ENCODE measurements at places on chromosomes 13 and 19.
A peak's percentile ranks its signal among the peaks of the same experiment; 100 is the strongest.

DNA sequence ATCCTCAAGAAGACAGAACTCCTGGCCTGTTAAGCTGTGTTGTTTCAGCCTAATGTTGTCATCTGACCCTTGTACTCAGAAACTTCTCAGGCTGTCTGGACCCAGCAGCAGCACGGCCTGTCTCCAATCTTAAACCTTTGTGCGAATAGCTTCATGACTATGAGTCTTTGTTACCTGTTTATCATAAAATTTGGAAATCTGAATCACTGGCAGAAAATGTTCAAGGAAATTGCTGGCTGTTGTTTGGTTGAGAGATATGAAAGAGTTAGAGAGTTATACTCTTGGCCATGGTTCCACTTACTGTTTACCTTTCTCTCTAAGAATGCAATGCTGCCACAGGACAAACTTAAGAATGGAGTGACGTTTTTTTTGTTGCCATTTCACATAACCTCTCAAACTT, 59.6 kb downstream of the EFNB2 start:
- DNase-seq = no peak

- DNase-seq = peak; percentile 29
These were observed 314.9 kb downstream of the COG6 start for GRCh38 chr13:39970177-39970846.

- no peak for DNase-seq
These were observed 147.4 kb downstream of the PDS5B start for GRCh38 chr13:32733690-32734089.

DNA sequence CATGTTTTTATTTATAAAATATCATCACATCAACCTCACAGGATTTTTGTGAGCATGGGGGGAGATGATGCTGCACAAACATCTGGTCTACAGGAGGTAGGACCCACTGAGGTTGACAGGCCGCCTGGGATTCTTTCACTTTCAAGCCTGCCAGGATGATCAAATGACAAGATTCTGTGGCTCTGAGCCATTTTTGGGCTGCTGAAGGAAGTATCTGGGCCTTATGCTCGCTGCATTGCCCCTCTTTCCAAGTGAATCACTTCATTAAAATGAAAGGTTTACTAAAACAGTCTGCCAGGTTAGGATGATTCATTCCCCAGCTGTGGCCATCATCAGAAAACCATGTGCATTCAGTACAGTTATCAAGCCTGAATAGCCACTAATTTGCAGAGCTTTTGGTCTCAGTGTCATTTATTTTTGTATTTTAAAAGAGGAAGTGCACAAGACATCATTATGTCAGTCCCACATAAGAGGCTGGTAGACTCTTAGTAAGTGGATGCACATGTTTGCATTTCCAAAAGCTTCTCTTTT, 34.4 kb downstream of the STARD13 start:
- peak; percentile 39 for DNase-seq

DNA sequence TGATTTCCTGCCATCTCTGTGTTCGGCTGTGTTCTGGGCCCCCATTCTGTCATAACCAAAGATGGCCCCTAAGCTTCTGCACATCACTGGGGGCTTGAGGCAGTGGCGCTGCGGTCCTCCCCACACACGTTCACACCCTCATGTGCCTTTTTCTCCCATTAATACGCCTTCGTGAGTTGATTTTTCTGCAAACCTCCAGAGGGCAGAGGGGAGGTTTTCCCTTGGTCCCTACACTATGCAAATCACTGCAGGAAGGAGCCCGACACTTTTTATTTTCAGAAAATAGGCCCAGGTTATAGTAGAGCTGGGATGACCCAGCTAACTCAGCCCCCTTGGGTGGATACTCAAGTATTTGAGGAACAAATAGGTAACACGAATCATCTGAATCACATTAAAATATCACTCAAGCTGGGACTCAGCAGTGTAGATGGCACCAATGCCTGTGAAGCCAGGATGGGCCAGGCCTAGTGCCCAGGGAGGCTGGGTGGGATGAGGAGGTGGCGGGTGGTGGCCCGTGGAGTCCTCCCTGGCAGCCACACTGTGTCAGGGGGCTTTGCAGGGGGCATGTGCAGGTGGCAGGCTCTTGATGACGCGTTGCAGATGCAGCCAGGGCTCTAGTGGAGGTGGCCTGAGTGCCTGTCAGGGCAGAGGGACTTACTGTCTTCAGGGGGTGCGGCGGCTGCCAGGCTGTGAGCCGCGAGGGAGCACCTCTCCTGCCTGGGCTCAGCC, 234.3 kb downstream of the TEX29 start:
- DNase-seq = no peak

DNA sequence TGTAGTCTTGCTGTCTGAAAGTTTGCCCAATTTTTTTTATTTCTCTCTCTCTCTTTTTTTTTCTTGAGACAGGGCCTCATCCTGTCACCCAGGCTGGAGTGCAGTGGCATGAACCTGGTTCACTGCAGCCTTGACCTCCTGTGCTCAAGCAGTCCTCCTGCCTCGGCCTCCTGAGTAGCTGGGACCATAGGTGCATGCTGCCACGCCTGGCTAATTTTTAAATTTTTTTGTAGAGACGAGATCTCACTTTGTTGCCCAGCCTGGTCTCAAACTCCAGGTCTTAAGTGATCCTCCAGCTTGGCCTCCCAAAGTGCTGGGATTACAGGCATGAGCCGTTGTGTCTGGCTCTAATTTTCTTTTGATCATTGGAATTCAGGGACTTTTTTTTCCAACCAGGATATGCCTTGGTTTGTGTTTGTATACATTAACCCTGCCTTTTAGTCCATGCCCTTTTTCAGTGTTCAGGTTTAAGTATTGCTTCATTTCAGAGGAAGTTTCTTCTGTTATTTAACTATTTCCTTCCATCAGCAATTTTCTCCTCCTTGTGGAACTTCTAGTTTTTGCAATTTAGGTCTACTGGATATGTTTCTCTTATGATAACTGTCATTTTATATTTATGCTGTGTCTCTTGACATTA, 201.4 kb downstream of the PCCA start:
- no peak for DNase-seq

- no peak for DNase-seq
These were observed 6.1 kb downstream of the FCGBP start for GRCh38 chr19:39928357-39928725.

GRCh38 chr13:114010401-114011101, 36.7 kb upstream of the C13orf46 start:
- no peak for DNase-seq

DNA sequence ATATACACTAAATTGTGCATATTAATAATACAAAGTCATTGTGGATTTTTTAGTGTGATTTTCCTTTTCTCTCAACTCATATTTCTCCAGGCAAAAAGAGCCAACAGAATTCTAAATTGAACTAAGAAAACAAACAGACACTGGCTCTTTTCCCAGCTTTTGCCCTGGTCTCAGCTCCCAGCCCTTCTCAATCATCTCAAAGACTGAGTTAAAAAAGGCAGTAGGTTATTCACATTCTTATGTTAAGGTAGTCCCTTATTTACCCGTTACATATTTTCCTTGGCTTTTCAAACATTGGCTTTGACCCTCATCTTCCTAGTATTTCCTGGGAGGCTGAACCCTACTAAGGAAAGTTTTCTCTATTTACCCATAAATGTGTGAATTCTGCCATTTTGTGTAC, 753.6 kb downstream of the LIG4 start:
- no peak for DNase-seq

DNA sequence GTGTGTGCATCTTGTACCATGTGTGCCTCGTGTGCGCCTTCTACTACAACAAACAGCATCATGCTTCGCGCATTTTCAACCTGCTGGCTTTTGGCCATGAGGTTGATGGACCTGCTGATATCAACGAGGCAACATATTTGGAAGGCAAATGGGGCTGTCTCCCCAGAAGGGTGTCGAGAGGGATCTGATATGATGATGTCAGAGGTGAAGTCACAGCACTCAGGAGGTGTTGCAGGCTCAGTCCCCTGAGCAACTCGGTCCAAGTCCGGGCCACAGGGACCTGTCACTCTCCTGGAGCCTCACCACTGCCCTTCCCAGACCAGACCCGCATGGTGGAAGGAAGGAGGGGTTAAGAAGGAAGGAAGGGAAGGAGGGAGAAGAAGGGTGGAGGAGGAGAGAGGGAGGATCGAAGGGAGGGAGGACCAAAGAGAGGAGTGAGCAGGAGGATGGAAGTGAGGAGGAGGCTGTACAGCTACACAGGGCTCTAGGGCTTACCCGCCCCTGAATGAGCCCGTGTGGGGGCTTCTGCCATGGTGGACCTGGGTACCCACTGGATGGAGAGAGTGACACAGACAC, 6.7 kb upstream of the C13orf46 start:
- no peak for DNase-seq

GRCh38 chr19:38371081-38371480, 3.3 kb upstream of the PSMD8 start:
- no peak for DNase-seq

- DNase-seq = no peak
These were observed 55.4 kb downstream of the KDM4B start for GRCh38 chr19:5024282-5024681.

DNA sequence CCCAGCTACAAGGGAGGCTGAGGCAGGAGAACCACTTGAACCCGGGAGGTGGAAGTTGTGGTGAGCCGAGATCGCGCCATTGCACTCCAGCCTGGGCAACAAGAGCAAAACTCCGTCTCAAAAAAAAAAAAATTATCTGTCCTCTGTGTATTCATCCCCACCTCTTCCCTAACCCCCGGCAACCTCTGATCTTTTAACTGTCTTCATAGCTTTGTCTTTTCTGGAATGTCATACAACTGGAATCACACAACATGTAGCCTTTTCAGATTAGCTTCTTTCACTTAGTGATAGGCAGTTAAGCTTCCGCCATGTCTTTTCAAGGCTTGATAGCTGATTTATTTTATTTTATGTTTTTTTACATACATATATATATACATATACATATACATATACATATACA, 8.4 kb upstream of the S1PR5 start:
- DNase-seq = no peak

DNA sequence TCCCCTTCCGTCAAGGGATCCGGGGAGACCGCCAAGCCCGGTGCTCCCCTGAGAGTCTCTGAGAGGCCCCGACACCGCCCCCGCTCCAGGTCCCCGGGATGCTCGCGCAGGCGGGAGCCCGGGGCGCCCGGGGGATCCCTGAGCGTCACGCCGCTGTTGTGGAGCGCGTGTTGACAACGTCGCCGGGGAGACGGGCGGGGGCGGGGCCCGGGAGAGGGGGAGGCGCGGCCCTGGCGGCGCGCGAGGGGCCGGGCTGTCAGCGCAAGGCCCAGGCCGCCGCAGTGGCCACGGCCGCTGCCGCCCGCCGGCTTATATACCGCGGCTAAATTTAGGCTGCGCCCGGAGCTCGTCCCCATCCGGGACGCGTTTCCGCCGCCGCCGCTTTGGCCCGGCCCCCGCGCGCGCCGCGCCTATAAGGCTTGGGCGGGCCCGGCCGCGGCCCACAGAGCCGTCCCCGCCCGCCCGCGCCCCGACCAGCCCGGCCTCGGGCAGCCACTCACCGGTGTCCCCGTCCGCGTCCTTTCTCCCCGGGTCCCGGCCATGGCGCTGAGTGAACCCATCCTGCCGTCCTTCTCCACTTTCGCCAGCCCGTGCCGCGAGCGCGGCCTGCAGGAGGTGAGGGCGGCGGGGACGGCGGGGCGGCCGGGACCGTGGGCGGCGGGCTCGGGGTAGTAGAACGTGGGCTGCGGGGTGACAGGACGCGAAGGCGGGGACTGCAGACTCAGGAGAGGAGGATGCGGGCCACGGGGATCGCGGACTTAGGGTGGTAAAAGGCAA, at the start of gene KLF2:
TSS of gene KLF2 (plus strand) at position 443 of the 777 bp plus-strand sequence. CDS start at position 541, 98 bp downstream.
- peak; percentile 86 for DNase-seq

GRCh38 chr19:8655340-8655709, 24.9 kb downstream of the NFILZ start:
- no peak for DNase-seq

DNA sequence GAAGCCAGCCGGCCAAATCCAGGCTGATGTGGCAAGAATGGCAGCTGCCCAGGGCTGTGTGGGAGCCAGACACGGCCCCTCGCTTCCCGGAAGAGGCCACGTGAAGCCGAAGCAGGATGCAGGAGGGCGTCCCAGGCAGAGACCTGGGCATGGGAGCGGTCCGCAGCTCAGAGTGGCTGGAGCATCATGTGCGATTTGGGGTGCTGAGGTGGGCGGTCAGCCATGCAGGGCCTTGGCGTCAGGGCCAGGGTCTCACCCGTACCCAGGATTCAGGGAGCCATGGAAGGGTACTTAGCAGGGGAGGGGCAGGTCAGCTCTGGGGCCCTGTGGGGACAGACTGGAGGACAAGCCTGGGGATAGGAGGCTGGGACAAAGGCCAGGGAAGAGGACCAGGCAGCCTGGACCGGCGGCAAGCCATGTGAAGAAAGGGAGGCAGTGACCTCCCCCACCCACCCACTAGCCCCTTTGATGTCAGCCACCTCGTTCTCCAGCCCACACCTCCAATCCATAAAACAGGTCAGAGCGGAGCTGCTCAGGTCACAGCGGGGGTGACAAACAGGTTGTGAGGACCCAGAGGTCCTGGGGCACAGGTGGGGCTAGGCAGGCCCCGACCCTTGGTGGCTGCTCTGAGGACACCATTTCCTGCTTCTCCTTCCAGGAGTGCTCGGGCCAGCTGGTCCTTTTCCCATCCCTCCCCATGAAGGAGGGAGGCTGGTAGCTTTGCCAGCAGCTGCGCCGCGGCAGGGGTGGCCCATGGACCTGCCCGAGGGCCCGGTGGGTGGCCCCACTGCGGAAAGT, 2.3 kb downstream of the KASH5 start:
- DNase-seq = no peak

DNA sequence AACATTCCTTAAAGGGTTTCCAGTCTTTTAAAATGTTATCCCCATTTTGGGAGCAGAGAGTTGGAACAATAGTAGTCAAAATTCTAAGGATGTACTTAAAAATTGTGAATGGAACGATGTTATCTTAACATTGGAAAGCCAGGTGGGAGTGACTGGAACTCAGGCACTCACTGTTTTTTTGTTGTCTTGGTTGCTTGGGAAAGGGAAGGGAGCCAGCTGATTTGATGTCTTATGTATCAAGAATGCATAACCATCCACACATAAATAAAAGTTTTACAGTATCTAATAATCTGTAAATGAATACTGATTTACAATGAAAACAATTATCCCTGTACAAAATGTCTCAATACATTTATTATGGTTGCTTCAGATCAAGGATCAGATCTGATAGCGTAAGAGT, 88.7 kb downstream of the SLC10A2 start:
- no peak for DNase-seq

DNA sequence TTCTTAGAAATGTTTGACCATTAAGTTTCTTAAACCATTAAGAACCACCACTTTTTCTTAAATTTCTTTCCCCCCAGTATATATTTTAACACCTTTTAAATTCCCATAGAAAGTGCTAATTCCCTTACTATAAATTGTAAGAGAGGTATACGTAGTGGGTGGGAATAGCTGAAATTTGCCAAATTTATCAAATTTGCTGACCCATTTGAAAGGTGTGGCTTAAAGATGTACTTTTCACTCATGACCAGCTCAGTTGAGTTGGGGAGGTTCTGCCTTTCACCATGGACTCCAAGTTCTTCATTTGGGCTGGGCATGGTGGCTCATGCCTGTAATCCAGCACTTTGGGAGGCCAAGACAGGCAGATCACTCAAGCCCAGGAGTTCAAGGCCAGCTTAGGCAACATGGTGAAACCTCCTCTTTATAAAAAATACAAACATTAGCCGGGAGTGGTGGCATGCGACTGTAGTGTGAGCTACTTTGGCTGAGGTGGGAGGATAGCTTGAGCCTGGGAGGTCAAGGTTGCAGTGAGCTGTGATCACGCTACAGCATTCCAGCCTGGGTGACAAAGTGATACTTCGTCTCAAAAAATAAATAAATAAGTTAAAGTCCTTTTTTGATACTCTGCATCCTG, 133.2 kb downstream of the MRPL57 start:
- no peak for DNase-seq

- no peak for DNase-seq
These were observed 62.3 kb downstream of the TBC1D4 start for GRCh38 chr13:75419656-75420055.

- DNase-seq = no peak
These were observed 40.4 kb upstream of the ZNF254 start for GRCh38 chr19:24046550-24046949.

All from eye (tissue), 1 donor.